ENCODE measurements at places on chromosomes 7 and 10.

DNA sequence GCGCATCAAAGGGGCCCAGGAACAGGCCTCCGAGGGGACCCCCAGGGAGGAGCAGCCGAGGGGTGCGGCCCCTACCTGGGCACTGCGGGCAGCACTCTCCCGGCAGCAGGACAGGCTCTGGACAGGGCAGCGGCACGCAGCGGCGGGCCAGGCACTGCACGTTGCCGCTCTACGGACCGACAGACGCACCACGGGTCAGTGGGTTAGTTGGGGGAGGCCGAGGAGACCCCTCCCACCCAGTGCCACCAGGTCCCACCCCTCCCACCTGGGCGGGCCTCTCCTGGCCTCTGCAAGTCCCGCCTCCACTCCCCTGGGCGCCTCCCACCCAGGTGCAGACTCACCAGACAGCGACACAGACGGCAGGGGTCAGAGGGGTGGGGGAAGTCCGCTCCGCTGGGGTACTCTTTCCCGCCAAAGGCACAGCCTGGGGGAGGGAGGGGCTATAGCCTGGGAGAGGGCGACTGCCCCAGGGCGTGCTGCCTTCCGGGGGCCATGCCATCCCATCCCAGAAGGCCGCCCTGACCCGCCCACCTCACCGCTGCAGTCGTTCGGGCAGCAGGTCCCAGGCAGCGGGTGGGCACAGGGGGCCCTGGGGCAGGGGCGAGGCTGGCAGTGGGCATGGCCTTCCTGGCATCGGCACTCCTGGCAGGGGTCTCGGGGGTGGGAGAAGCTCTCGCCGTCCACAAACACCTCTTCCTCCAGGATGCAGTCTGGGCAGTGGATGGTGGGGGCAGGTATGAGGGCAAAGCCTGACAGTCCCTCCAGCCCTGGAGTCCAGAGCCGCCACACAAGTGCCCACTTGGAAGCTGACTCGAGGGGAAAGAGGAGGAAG lies 19.2 kb downstream of the KCP start:
- peak; percentile 25 for DNase-seq

DNA sequence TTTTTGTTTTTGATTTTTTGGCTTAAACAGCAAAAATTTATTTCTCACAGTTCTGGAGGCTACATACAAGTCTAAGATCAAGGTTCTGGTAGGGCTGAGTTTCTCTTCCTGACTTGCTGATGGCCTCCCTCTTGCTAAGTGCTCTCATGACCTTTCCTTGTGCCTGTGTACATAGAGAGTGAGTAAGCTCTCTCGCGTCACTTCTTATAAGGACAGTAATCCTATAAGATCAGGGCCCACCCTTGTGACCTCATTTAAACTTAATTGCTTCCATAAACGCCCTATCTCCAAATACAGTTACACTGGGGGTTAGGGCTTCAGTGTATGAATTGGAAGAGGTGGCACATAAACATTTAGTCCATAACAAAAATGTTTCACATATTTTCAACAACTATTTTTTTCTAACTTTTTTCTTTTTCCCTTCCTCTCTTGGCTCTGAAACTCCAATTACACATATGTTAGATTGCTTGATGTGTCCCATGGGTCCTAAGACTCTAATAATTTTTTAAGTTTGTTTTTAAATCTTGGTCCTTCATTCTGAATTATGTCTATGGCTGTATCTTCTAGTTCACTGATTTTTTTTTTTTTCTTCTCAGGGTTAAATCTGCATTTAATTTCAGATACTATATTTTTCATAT lies 149.8 kb downstream of the HBP1 start:
- DNase-seq, result no peak

DNA sequence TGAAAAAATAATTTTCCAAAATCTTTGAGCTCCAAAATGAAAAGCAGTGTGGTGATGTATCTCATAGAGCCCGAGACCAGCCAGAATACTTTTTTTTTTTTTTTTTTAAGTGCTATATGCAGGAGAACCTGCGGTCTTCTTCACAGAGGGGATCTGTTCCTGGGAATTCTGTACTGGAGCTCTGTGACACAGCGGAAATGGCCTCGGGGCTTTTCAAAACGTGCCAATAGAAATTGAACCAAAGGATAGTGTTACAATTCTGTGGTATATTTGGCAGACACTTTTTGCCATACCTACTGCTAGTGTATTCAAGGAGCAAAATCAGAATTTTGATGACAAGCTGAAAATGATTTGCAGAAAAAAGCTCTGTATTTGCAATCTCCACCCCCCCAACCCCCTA lies 1429.3 kb upstream of the LRRTM3 start:
- no peak for DNase-seq

GRCh38 chr7:40885503-40885902 lies 750.7 kb downstream of the SUGCT start:
- DNase-seq, result no peak

DNA sequence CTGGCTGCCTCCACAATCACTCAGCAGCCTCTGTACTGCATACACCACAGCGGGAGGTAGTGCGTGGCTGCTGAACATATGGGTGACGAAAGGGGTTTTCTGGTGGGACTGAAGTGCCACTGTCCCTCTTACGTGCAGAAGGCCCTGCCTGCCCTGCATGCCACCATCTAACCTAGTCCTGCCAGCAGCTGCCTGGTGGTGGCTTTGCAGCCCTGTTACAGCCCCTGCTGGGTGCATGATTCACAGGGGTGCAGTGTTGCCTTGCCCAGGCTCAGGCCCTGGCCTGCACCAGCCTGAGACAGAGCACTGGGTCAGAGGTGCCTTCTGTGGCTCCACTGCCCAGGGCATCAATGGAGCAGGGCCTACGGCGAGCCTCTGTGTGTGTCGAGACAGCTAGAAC lies 50.1 kb downstream of the SYPL1 start:
- no peak for DNase-seq

- DNase-seq, result peak; percentile 19
Measured at GRCh38 chr10:6665847-6666246, 85.8 kb upstream of the PRKCQ start.
